ENCODE measurements at places on chromosomes 5 and 9.

GRCh38 chr9:98182889-98183599 is 9.4 kb downstream of the CORO2A start:
- DNase-seq, result no peak

- no peak for DNase-seq
Observed at GRCh38 chr9:77544546-77544945, 103.6 kb downstream of the GNA14 start.

DNA sequence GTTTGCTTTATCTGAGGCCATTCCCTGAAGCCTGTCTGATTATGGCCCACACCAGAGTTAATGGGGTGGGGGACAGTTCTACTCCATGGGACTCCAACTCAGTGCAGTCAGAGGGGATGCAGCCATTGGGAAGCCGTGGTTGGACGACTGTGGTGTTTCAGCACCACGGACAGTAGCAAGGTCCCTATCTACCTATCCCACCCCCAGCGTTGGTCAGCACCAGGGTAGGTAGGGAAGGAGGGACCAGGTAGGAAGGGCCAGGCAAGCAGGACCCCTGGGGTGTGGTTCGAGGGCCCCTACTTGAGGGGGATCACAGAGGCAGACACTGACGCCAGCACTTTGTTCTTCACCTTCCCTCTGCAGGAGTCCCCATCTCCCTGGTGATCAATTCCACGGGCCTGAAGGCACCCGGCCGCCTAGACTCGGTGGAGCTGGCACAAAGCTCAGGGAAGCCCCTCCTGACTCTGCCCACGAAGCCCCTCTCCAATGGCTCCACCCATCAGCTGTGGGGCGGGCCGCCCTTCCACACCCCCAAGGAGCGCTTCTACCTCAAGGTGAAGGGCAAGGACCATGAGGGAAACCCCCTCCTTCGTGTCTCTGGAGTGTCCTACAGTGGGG is 33.2 kb downstream of the HMCN2 start:
- no peak for DNase-seq

DNA sequence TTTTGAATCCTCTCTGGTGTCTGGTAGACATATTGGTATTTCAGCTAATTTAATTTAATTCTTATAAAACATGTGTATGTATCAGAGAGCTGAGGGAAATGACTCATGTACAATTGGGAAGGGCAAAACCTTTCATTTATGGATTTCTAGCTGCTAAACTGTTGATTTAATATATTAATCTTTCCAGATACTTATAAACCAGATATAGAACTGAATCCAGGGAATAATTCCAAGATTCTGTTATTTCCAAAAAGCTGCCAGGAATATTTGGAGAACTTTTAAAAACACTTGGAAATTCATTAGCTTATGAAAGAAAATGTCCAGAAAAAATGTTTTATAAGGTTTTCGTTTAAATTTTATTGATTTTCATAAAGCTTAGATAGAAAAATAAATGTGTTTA is 295.5 kb downstream of the YTHDC2 start:
- DNase-seq, result no peak

Measured in fibroblast of skin of left quadriceps (primary cell).